M059J (cell line): ENCODE measurements at places on chromosomes 12 and 14. TPM values are rescaled to one million over a fixed set of nuclear protein-coding genes. Genes with fewer than 3 reads are reported as not detected.
A peak's percentile ranks its signal among the peaks of the same experiment; 100 is the strongest.

- no peak for DNase-seq
Observed at GRCh38 chr12:87618199-87618598, 411.0 kb downstream of the C12orf50 start.

DNA sequence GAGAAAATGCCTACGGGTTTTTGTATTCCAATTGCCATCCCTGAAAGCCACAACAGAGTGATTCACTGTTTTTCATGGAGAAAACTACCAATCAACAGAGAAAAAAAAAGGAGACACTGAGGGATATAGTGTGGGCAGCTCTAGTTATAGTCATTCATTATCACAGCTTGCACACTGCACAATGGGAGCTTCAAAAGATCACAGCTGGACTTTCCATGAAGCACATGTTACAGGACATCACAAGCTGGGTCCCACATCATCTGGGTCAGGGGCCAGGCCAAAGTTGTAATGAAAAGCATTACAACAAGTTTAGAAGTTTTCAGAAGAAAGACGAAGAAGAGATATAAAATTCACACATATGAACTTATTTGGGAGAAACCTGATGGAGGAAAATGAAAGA, 41.5 kb downstream of the RERG start:
- DNase-seq = no peak

GRCh38 chr12:6592087-6592486, 15.1 kb downstream of the CHD4 start:
- no peak for DNase-seq

ACSS3 gene
- total RNA-seq = 1.4 and 2.6 TPM in 2 replicates

- peak; percentile 32 for DNase-seq
Observed at GRCh38 chr12:91483471-91483985, 300.9 kb upstream of the DCN start.

DNA sequence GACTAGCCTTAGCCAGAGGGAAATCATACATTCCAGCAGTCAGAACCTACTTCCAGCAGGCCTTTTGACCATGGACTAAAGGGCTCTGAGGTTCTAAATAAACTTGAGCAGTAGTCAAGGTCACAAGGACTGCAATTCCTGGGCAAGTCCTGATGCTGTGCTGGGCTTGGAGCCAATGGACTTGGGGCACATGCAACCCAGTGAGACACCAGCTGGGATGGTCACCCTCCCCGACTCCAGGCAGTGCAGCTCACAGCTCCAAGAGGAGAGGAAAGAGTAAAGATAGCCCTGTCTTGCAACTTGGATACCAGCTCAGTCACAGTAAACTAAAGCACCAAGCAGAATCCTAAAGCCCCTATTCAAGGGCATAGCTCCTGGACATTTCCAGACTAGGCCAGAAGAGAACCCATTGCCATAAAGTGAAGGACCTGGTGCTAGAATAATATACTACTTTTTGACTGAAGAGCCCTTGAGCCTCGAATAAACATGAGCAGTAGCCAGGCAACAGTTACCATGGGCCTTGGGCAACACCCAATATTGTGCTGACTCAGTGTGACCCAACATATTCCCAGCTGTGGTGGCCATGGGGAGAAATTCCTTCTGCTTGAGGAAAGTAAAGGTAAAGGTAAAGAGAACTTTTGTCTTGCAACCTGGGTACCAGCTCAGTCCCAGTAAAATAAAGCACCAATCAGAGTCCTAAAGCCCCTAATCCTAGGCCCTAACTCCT, 226.2 kb upstream of the CLEC14A start:
- peak; percentile 67 for DNase-seq

GRCh38 chr12:81692008-81692407, 67.1 kb downstream of the PPFIA2 start:
- no peak for DNase-seq

ZFHX2 gene
- total RNA-seq = 0.05 TPM in 1 of 2 replicates, not detected in the other

DNA sequence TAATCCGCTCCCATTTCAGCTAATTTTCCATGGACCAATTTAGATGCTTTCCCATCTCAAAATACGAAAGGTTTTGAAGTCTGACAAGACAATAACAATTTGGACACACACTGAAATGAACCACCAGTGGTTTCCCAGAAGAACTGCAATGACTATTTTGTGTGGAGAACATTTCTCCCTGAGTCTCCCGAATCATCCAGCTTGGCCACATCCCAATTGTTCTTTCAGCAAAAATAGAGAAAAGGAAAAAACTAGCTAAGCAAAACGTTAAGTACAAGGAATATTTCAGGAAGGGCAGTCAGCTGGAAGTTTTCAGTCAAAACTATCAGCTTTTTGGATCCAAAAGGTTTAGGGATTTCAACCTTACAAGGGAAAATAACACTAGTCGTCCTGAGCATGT, 390.6 kb downstream of the KCNH5 start:
- DNase-seq = peak; percentile 3

DNA sequence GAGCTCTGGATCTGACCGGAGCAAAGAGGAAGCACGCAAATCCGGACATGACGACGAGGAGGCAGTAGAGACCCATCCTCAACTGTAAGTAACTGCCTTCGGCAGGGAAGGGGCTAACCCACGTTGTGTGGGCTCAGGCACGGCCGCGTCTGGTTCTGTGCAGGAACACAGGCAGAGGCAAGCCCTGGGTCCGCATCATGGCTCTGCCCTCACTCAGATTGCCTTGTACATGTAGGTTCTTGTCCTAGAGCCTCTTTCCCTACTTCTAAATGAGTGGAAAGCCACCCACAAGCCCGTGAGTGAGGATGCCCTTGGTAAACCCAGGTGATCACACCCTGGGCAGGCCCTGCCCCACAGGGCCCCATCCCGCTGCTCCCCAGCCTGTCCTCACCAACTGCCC, 8.9 kb upstream of the RPLP0 start:
- no peak for DNase-seq

EID3 gene
- 0.10 and 1.0 TPM in 2 replicates for total RNA-seq

DNA sequence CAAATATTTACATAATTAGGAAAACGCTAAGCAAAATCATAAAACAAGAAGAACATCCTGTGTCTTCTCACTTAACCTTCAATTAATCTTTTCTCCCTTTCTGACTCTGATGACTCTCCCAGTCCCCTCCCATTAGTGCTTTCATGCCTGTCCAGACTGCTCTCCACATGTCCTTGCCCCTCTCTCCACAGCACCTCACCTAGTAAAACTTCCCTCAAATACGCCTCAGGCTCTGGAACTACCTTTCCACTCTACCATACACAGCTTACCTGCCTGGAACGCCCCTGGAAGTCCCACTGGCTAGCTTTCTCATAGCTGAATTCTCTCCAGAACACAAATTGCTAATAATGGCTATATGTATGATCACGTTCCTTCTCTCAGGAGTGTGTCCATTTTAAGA, 44.7 kb downstream of the SLC5A8 start:
- DNase-seq = no peak
